ENCODE measurements at places on chromosomes 1 and 21.

DNA sequence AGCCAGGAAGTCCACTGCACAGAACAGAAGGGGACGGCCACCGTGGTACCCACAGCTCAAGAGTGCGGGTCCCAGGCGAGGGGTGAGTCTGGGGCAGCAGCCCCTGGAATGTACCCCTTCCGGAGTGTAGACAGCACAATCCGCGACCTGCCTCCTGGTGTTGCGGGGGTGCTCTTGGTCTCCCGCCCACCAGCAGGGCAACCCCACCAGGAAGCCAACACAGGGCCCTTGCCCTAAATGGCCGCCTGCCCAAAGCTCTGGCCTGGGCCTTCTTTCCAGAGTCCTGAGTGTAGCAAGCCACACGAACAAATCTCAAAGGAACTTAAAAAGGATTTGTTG is 1.1 kb upstream of the SLC19A1 start:
- no peak for DNase-seq

GRCh38 chr1:112056354-112056753 is 66.9 kb upstream of the KCND3 start:
- DNase-seq = no peak

- DNase-seq = no peak
Observed at GRCh38 chr1:109383854-109384253, 13.9 kb downstream of the SORT1 start.

GRCh38 chr1:163083690-163084089 is 14.5 kb downstream of the RGS4 start:
- no peak for DNase-seq

- no peak for DNase-seq
Observed at GRCh38 chr1:226638608-226639007, 90.0 kb downstream of the STUM start.

- DNase-seq = no peak
Observed at GRCh38 chr1:75136921-75137641, 2.9 kb downstream of the LHX8 start.

- DNase-seq = no peak
Observed at GRCh38 chr1:186443638-186444037, 17.3 kb downstream of the PDC start.
